Brain microvascular endothelial cell (primary cell): ENCODE measurements at places on chromosomes 11 and 22.
A peak's percentile ranks its signal among the peaks of the same experiment; 100 is the strongest.

- DNase-seq = peak; percentile 89
These were observed at the start of gene NEAT1 for GRCh38 chr11:65422633-65423515. NEAT1 (plus strand) TSS chr11:65422798.

GRCh38 chr11:113532697-113533424, 57.7 kb upstream of the DRD2 start:
- DNase-seq = peak; percentile 76

- DNase-seq = peak; percentile 57
These were observed 4.6 kb upstream of the RANGAP1 start for GRCh38 chr22:41290262-41291221.

- DNase-seq = no peak
These were observed 7.0 kb downstream of the DERL3 start for GRCh38 chr22:23831781-23832180.

- no peak for DNase-seq
These were observed 268.9 kb downstream of the KIRREL3 start for GRCh38 chr11:126731576-126732142.

DNA sequence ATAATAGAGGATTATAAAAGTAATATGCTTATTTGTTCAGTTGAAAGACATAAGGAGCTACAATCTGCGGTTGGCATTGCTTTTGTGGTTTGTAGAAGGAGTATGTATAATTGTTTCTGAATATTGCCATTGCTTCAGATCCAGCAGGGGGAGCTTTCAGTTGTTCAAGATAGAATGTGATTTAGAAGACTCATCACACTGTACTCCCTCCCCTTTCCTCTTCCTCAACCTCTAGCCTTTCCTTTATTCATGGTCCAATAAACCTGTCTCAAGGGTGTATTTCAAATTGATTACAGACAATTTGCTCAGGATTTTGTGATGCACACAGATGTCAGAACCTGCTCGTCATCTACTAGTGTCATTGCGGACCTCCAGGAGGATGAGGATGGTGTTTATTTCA, 9.8 kb downstream of the PRMT3 start:
- DNase-seq = peak; percentile 47

- DNase-seq = peak; percentile 16
These were observed 1.9 kb downstream of the PIWIL3 start for GRCh38 chr22:24772493-24773220.

DNA sequence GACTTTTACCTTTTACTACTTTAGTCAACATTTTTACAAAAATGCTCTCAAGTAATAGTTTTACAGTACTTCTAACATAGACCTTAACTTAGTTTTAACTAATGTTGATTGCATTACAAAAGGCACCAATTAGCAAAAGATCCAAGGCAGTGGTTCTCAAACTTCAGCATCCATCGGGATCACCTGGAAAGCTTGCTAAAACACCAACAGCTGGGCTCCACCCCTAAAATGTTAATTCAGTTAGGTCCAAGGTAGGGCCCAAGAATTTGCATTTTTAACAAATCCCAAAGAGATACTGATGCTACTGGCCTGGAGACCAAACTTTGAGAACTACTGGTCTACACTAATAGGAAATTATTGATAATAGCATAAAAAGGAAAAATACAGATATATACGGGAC, 5.9 kb downstream of the MTMR2 start:
- DNase-seq = no peak

DNA sequence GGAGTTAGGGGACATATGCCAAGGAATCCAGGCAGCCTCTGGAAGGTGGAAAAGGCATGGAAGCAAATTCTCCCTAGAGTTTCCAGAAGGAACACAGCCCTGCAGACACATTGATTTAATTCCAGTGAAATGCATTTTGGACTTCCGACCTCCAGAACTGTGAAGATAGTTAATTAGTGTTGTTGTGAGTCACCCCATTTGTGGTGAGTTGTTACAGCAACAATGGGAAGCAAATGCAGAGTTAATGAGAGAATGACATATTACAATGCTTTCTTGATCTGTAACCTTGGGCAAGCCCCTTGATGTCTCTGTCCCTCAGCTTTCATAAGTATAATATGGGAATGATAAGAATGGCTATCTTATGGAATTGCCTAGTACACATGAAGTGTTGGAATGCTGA, 178.7 kb downstream of the KIRREL3 start:
- no peak for DNase-seq

- no peak for DNase-seq
These were observed 108.8 kb downstream of the GRIA4 start for GRCh38 chr11:105718641-105719040.

- DNase-seq = no peak
These were observed 33.9 kb downstream of the PRDM11 start for GRCh38 chr11:45180179-45180847.

DNA sequence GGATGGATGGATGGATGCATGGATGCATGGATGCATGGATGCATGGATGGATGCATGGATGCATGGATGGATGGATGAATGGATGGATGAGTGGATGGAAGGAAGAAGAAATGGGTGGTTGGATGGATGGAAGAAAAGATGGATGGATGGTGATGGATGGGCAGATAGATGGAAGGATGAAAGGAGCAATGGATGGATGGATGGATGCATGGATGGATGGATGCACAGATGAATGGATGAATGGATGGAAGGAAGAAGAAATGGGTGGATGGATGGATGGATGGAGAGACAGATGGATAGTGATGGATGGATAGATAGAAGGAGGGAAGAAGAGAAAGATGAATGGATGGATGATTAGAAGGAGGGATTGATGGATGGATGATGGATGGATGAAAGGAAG, 30.2 kb upstream of the LINC01488 start:
- no peak for DNase-seq

GRCh38 chr11:15926071-15926470, 430.3 kb downstream of the SOX6 start:
- no peak for DNase-seq

DNA sequence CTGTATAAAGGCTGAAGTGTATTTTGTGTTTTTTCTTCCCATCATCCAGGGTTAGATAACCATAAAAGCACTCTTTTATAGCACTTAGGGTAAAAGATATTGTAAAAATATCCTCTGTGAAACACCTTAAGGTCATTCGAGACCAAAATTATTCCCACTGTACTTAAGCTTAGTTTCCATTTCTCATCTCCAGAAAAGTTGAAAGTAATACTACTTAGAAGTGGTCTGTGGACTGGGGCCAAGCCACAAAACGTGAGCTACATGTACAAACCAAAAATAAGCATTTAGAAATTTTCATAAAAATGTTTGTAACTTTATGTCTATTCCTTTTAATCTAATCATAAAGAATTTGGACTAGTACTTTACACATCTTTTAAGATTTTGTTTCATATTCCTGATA, 142.0 kb upstream of the NTM start:
- no peak for DNase-seq

DNA sequence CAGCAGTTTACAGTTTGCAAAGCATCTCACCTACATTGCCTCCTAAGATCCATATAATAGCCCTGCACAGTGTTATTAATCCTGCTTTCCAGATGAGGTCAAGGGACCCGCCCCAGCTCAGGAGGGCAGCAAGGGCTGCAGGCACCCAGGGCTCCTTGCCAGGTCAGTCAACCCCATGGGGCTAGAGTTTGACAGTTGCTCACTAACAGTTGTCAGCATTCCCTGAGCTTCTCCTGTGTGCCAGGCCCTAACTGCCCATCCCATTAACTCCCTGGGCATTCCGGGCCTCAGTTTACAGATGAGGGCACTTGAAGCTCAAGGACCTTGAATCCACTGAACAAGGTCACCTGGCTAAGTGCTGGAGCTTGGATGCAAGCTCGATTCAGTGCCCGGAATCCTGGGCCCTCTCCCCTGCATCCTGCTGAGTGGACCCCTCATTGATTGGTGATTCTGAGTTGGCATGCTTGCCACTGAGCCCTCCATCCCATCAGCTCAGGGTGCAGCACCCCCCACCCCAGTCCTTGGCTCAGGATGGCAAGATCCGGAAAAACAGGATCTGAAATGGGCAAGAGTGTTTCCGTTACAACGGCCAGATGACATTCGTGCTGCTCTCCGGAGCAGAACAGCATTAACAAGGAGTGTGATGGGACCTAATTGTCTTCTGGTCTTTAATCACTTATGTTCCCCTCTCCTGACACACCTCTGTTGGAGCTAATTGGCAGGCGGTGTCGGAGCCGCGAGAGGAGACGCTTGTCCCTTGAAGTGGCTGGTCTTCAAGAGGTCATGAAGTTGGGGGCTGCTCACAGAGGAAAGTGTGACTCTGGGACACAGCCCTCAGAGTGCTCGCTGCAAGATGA, 87.4 kb upstream of the SHISAL1 start:
- DNase-seq = no peak

DNA sequence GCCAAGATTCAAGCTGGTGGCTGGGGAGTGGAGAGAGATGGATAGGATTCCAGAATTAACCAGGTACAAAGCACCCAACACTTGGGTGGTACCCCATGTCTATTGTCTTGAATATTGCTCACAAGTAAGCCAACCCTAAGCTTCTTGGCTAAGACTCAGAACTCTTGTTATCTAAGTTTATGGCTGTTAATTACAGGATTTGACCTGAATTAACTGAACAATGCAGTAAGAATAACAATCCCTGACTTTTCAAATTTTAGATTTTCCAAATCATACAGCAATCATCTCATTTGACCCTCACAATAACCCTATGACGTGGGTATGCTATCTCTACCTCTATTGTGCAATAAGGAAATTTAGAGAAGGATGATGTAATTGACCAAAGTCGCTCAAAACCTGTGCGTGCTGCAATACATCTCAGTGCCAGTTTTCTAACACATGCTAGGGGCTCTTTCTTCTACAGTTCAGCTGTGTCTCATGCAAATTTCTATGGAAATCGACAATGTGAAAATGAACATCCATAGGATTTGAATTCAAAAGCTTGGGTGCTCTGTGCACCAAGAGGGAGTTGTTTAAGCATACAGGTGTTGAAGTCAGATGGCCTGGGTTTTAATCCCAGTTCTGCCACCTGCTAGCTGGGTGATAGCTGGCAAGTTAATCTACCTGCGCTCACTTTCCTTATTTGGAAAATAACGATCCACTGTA, 40.1 kb upstream of the APLNR start:
- no peak for DNase-seq

DNA sequence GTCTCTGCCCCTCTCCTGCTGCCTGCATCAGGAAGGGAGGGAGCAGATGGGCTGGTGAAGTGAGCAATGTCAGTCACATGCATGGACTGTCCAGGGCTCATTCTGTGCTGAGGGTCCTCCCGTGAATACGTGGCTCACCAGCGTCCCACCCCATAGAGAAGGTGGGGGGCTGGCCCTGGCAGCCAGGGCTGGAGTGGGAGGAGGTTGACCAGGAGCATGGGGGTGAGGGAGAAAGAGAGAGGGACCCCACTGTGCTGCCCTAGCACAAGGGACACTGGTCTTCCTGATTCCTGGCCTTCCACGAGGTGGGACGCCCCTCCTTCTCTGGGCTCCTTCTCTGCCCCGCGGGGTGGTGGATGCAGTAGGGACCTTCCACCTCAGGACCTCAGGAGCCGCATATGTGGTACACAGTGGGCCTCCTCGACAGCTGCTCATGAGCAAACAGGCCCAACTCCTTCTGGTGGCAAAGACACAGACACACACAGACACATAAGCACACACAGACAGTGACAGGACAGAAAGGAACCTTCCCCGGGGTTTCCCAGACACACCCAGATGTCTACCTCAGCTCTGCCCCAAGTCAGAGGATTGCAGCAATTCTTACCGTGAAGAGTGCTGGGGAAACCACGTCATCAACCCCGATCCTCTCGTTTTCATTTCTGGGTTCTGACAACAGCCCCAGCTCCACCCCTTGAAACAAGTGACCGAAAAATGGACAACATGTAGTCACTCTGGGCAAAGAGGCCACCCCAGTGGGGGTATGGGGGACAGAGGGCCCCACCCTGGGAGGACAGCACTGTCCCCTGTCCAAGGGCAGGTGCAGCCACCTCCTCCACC, 3.6 kb upstream of the APOBEC3A start:
- DNase-seq = no peak

- no peak for DNase-seq
These were observed 162.2 kb upstream of the NECTIN1 start for GRCh38 chr11:119891055-119891768.

GRCh38 chr11:25775603-25776002, 556.3 kb upstream of the ANO3 start:
- DNase-seq = peak; percentile 21

- DNase-seq = no peak
These were observed 5.3 kb downstream of the CD3G start for GRCh38 chr11:118349475-118349874.

GRCh38 chr22:22352371-22352999, 107.9 kb downstream of the VPREB1 start:
- no peak for DNase-seq

DNA sequence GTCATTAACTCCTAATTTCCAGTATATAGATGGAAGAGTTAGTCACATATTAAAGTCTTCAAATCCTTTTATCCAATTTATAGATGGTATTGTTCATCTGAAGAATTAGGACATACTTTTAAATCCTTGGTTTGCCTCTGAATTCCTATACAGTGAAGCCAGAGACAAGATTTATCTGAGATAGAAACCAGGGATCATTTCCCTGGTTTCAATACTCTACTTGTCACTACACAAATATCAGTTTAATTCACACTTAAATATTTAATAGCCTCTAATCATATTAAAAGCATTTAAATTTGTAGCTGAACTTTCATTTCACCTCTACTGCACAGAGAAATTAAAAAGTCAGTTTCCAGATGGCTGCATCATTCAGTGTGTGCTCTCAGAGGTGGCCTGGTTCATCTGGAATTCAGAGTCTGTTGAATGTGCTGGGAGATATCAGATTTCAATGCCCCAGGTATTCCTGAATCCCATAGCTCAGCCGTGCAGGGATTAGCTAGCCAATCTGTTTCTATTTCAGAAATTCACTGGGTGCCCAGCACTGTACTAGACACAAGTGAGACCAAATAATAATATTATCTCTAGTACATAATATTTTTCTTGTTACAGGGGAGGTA, 344.3 kb downstream of the AASDHPPT start:
- DNase-seq = no peak

DNA sequence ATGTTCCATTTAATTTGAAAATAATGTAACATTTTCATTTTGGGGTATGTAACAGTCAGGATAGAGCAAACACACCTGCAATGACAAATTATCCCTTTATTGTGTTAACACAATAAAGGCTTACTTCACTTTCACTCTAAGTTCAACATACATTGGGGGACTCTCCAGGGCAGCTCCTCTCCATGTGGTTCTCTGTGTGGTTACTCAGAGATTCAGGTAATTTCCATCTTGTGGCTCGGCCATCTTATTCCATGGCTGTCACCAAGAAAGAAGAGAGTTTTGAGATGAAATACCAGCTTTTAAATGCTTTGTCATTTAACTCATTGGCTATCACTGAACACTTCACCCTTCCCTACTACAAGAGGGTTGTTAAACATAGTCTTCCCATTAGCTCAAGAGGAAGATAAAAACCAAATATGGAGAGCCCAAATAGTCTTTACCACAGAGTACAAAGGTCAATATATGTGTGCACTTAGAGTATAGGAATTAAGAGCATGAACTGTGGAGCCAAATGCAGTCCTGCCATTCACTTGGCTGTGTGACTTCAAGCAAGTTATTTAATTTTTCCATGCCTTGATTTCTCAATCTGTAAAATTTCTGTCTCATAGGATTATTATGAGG, 10.6 kb upstream of the TPH1 start:
- DNase-seq = no peak

- no peak for DNase-seq
These were observed 493.5 kb downstream of the DLG2 start for GRCh38 chr11:85133636-85134035.

GRCh38 chr11:79437278-79437980, 3.4 kb downstream of the TENM4 start:
- no peak for DNase-seq

GRCh38 chr22:50481440-50482106, at the start of gene ADM2:
ADM2 (plus strand) TSS chr22:50481543; CDS start chr22:50481848, 305 bp downstream.
- DNase-seq = no peak

- DNase-seq = no peak
These were observed 98.1 kb upstream of the KIRREL3 start for GRCh38 chr11:127098684-127099083.
